Right atrium auricular region (tissue), 2 donors: ENCODE measurements at places on chromosomes 13 and 19.
A peak's percentile ranks its signal among the peaks of the same experiment; 100 is the strongest.

DNA sequence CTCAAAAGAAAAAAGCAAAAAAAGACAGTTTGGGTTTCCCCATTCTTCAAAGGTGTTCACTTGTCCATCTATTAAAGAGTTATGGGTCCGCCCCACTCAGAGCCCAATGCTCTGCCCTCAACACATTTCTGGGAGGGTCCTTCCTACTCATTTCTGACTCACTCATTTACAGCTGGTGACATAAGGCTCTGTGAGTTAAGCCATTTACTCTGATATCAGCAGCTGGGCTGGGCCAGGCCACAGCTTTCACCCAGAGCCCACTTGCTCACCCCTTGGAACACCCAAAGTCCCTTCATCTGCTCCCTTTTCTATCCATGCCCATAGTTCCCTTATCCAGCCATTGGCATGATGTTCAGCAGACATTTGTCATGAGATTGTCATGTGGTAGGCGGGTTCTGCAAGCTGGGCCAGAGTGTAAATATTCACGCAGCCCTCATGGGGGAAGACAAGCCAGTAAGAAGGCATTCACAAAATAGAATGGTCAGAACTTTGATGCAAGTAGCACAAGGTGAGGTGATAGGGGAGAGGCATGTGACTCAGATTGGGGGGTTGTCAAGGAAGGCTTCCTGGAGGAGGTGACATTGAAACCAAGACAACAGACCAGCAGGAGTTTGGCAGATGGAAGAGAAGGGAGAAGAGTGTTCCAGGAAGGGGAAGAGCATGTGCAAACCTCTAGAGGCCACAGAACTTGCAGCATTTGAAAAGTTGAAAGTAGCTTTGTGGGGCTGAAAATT lies 5.9 kb downstream of the MAST1 start:
- no peak for DNase-seq

GRCh38 chr13:28794396-28794795 lies 25.7 kb upstream of the MTUS2 start:
- DNase-seq, result no peak

GRCh38 chr13:44421853-44422525 lies 48.4 kb downstream of the SERP2 start:
- no peak for DNase-seq

GRCh38 chr13:68715651-68716050 lies 1392.0 kb upstream of the ATXN8OS start:
- no peak for DNase-seq

DNA sequence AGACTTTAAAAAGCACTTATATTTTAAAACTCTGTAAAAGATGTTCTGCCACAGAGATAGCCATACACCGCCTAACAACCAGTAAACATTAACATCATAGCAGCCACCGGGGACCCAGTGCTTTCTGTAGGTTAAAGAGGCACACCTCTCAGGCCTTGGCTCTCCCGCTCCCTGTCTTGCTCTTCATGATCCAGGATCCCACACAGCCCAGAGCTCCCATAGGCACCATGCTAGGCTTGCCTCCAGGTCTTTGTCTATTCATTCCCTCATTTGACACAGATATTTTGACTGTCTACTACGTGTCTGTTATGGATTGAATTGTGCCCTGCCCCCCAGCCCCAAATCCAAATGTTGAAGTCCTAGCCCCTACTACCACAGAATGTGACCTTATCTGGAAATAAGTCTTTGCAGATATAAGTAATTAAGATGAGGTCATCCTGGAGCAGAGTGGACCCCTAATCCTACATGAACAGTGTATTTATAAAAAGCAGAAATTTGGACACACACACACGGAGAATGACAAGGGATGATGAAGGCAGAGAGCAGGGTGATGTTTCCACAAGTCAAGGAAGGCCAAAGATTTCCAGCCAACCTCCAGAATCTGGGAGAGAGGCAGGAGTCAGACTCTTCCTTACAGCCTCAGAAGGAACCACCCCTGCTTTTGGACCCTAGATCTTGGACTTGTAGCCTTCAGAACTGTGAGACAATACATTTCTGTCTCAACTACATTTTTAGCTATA lies 272.6 kb downstream of the DNAJC15 start:
- no peak for DNase-seq

- no peak for DNase-seq
These were observed 10.2 kb upstream of the CARM1 start for GRCh38 chr19:10861103-10861651.

DNA sequence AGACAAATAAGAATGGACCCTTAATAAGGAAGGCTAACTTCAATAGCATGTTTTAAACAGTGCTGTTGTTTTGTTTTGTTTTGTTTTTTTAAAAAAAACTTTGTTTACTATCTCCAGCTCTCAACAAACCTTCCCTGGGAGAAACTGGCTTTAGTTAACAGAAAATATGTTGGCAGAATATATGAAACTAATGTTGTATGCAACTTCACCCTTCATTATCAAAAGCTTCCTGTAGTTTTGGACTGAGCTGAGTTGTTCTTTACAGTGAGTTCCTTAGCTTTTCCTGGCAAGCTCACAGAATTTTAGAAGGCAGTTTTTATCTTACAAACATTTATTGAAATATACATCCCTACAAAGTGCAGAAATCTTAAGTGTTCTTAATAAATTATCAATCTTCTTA lies 2480.7 kb upstream of the PCDH20 start:
- DNase-seq, result no peak

- DNase-seq, result no peak
These were observed 68.3 kb upstream of the NPAS1 start for GRCh38 chr19:46951171-46951986.

GRCh38 chr13:62243106-62243505 lies 827.5 kb upstream of the PCDH20 start:
- DNase-seq, result no peak

- DNase-seq, result peak; percentile 82
These were observed 420 bp downstream of the ECH1 start for GRCh38 chr19:38831142-38831605.

DNA sequence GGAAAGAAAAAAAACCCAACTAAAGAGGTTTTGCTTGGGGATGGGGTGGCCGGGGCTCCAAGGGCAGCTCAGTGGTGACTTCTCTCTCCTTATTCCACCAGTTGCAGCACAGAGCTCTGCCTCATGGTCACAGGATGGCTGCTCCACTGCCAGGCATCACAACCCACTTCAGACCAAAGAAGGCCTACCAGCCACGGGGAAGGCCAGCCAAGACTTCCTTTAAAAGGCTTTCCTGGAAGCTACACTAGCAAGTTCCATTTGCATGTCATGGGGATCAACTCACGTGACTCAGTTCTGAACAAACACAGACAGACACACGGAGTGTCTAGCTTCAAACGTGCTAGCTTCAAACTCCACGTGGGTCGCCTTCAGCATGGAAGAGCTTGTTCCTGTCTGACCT lies 13.2 kb upstream of the EIF3G start:
- DNase-seq, result no peak

DNA sequence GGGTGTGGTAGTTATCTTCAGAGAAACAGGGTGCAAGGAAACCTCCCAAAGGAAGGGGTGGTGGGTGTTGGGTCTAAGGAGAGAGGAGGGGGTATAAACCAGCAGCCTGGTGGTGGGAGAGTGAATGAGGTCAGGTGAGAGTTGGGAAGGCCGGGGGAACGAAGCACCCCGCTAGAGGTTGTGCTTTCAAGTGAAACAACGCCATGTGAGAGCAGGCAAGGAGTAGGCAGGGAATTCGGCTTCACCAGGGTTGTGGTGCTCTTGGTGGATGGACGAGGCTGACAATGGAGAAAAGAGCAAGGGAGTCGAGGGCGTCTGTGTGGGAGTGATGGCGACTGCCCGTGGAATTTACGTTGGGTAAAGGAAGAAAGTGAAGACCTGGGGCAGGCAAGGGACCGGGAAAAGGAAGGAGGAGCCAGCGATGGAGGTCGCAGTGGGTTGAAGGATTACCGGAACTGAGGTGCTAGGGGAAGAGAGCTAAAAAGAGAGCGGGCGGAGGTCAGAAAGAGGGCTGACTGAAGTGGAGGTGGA lies 2.1 kb upstream of the MLNR start:
- DNase-seq, result no peak

GRCh38 chr13:20136781-20137703 lies 23.8 kb downstream of the GJA3 start:
- DNase-seq, result no peak

DNA sequence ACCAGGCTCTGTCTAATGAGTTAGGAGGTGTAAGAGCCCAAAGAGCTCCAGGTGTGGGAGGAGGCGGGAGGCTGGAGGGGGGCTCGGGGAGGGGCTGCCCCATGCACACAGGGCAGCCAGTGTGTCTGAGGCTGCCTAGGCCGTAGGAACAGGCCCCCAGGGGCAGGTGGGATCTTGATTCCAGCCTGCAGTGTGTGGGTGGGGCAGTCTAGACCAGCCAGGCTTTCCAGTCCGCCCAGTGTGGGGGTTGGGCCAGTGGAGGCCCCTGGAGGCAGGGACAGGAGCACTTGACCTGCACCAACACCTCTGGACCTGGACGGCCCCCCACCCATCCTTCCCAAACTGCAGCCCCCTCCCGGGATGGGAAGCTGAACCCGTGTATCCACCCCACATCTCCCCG lies 5.4 kb upstream of the CAMSAP3 start:
- DNase-seq, result no peak

DNA sequence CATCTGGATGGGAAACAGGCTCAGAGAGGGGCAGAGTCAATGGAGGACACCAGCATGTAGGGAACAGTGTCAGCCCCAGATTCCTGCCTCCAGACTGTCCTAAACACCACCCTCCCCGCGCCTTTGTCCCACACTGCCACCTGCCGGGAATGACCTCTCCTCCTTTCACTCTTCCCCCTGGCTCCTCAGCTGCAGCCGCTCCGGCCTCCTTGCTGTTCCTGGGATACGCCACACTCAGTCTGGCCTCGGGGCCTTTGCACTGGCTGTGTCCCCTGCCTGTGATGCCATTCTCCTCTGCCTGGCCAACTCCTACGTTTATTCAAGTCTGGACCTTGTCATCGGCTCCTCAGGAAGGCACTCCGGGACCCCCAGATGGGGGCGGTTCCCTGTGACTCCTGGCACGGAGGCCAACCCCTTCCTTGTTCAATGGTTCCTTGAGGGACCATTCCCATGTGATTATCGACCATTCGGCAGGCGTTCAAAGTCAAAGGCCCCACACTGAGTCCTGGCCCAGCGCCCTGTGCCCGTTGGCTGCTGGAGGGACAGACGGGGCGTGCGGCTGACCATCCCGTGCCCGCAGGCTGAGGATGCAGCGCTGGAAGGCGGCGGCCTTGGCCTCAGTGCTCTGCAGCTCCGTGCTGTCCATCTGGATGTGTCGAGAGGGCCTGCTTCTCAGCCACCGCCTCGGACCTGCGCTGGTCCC lies 15.8 kb downstream of the FUT6 start:
- DNase-seq, result no peak

- DNase-seq, result no peak
These were observed 48.8 kb downstream of the BICRA start for GRCh38 chr19:47657719-47658118.

- DNase-seq, result no peak
These were observed 450 bp downstream of the NDUFA11 start for GRCh38 chr19:5903056-5903623.

DNA sequence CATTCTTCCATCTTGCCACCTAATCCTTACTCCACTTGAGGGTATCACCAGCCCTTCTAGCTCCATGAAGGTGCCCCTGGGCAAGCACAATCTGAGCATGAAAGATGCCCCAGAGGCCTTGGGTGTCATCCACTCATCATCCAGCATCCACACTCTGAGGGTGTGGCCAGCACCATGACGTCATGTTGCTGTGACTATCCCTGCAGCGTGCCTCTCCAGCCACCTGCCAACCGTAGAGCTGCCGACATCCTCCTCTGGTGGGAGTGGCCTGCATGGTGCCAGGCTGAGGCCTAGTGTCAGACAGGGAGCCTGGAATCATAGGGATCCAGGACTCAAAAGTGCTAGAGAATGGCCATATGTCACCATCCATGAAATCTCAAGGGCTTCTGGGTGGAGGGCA lies 3.1 kb upstream of the KLK3 start:
- no peak for DNase-seq

DNA sequence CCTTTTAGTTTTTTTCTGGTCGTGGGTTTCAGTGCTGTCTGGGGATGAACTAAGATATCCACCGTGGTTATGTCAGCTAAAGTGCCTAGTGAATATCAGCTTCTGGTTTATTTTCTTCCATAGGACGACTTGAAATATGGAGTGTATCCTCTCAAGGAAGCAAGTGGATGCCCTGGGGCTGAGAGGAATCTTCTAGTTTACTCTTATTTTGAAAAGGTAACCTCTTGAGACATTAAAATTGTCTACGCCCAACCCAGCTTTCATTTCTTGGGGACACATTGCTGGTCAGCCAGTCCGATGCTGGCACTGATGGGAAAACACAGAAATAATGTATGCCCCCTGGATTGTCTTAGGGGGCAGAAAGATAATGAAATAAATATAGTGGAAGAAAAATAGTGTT lies 1.6 kb downstream of the ZNF431 start:
- DNase-seq, result no peak

DNA sequence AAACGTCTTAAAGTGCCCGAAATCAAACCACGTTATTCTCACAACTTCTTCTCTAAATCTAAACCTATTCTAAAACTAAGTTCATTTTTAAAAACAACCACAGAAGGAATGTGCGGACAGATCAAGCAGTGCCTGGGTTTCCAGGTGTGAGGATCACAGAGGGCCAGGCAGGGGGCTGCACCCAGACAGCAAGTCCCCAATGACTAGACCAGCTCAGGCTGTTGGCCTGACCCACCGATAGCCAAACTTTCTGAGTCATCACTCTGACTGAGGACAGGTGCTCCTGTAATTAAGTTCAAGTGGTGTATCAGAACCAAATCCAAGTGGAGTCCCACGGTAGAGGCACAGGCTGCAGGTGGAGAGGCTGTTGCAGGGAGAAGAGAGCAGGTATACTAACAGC lies 37.6 kb upstream of the EPHX3 start:
- no peak for DNase-seq
